ENCODE measurements at places on chromosomes 2 and 18.

DNA sequence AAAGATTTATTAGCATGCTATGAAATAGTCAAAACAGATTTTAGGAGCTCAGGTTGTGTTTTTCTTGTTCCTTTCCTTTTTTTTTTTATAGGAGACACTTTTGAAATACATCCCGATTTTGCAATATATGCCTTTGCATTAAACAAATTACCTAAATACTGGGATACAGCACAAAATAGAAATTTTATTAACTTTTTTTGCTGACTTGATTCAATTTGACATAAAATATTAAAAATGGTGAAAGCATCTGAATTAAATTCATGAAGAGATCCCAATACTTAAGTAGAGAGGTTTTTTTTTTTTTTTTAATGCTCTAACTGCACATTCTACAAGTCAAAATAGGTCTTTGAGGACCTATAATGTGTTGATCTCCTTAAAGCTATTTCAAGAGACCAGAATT lies 939.5 kb upstream of the CHAC2 start:
- no peak for DNase-seq

GRCh38 chr2:241378816-241379215 lies 22.7 kb downstream of the FARP2 start:
- DNase-seq = no peak

DNA sequence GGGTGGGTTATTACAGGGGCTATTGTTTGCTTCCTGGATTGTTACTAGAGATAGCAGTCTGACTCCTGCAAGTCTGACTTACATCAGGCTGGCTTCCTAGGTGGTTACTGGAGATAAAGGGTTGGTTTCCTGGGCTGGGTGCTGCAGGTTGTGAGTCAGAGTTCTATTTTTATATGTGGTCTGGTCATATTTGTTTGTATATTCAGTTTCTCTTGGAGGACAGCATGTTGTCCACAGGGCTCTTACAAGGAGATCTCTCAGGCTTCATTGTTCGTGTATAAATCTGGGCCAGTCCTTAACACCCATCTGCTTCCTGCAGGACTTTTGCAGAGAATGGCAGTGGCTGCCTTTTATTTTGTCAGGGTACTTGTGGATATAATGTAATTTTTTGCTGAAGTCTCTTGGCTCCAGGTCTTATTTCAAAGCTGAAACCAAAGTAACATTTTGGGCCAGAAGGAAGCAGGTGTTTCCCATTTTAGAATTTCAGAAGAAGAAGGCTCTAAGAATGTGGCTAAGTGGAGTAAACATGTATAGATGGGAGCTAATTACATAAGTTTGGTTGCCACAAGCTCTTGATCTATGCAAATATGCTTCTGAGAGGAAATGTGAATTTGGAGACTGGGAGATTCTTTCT lies 65.9 kb upstream of the SLC16A14 start:
- DNase-seq = peak; percentile 11

DNA sequence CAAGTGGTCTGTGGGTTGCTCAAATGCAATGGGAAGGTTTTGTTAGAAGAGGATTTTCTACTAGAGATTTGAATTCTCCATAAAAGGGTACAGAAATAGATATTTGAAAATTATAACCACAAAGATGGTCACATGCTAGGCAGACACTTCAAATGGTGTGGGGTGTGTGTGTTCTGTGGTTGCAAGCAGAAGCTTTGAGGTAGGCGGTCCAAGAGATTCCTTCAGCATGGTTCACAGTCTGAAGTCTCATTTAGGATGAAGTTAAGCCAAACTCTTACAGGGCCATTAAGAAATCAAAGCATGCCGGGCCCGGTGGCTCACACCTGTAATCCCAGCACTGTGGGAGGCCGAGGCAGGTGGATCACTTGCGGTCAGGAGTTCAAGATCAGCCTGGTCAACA lies 38.3 kb upstream of the RMDN2 start:
- DNase-seq = peak; percentile 18

- peak; percentile 86 for DNase-seq
Observed at GRCh38 chr2:229642371-229642770, 72.0 kb downstream of the DNER start.

DNA sequence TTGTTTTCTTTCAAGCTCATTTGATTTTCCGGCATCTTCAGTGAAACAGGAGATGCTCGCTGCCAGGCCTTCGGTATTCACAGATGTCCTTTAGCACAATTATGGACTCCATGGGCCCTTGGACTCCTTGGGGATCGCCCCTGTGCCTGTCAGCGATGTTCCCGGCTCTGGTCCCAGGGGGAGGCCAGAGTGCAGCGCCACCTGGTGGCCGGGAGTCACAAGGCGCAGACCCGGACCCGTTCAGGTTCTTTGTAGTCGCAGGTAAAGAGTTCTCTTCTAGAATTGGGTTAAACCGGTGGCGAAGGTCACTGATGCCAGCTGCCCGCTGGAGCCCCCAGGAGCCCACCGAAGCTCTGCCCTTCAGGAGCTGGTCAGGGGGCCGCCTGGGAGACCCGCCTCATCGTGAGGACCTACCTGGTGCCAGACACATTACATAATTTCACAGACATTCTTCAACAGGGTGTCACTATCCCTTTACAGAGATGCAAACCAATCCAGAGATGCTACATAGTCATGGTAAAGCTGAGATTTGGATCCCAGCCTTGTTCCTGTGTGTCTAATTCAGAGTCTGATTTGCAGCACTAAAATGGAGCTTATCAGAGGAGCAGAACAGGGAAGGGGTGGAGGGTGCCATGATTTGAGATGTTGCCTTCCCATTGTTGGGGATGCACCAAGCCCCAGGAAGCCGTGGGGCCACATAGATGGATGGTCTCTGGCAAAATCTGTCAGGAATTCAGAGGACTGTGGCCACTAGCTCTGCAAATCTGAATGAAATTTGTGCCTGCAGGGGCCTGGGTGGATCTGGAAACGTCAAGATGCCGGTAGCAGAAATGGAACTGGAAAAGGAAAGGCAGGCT lies 6.0 kb upstream of the INPP5D start:
- DNase-seq = peak; percentile 17

- no peak for DNase-seq
Observed at GRCh38 chr18:32439802-32440201, 30.9 kb downstream of the GAREM1 start.

GRCh38 chr18:62409821-62410220 lies 84.7 kb downstream of the TNFRSF11A start:
- peak; percentile 15 for DNase-seq

GRCh38 chr2:47636596-47637264 lies 146.2 kb upstream of the MSH6 start:
- no peak for DNase-seq

- DNase-seq = peak; percentile 8
Observed at GRCh38 chr2:180572346-180572745, 408.1 kb upstream of the UBE2E3 start.

DNA sequence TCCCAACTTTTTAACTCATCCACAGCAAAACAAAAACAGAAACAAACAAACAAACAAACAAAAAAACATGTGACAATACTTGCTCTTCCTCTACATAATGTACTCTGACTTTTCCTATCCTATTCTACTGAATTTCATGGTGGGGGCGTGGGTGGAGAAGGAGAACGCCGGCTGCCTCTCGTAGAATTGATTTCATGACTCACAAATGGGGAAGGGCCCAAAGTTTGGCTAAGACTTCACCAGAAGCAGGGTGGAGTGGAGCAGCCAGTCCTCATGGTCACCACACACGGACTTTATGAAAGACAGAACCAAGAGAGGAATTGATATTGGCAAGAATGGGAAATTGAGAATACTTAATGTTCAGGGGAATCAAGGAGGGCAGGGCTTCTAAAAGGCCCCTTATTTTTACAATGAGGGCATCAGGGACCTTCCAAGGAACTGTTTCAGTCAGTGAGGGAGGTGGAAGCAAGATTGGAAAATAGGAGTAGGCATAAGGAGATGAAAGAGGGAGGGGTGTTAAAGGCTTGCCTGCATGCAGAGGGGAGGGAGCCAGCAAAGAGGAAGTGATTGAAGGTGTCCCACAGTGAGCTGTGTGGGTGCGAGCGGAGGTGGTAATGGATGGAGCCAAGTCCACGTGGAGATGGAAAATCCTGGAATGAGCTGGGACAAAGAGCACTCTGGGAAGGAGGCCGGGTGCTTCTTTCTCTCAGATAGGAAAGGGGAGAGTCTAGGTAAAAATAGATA lies 27.9 kb downstream of the MARCHF4 start:
- no peak for DNase-seq

DNA sequence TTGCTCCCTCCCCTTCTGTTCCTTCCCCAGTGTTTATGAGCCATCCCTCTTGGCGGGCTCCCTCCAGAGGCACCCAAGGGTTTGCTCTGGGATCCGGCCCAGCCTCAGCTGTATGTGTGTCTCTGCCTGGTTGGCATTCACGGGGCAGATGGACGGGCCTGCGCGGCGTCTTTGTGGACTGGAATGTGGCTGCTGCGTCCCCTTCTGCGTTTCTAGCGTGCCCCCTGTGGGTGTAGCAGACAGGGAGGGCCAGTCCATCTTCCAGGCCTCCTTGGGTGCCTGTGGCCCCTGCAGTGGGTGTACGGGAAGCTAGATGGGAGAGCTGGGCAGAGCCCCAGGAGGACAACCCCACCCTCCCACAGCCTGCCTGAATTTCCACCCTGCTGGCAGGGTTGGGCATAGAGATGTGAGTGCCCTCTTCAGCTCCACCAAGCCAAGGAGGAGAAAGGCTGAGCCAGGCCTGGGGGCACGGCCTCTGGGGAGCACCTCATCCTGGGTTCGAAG lies 15.7 kb downstream of the GPC1 start:
- DNase-seq = no peak

GRCh38 chr2:23588106-23588505 lies 203.1 kb downstream of the KLHL29 start:
- no peak for DNase-seq

- peak; percentile 65 for DNase-seq
Observed at GRCh38 chr18:845152-845819, 33.2 kb upstream of the YES1 start.

DNA sequence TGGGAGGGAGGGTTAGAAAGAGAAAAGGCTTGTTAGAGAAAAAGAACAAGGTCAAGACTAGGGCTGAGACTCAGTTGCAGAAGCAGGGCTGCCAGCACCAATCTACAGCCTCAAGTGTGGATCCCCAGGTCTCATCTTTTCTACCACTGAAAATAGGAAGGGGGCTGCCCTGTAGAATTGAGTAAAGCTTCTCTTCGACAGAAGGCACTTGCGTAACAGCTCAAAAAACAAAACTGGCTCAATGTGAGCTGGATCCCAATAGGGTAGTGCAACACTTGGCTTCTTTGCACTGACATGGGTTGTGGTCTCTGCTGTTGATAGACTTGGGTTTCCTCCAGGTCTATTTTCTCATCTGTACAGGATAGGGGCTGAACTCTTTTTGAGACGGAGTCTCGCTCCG lies 1.8 kb upstream of the MPV17 start:
- DNase-seq = no peak

- DNase-seq = no peak
Observed at GRCh38 chr2:142030735-142031134, 100.1 kb downstream of the LRP1B start.

- DNase-seq = no peak
Observed at GRCh38 chr2:221786297-221786926, 214.3 kb upstream of the EPHA4 start.

DNA sequence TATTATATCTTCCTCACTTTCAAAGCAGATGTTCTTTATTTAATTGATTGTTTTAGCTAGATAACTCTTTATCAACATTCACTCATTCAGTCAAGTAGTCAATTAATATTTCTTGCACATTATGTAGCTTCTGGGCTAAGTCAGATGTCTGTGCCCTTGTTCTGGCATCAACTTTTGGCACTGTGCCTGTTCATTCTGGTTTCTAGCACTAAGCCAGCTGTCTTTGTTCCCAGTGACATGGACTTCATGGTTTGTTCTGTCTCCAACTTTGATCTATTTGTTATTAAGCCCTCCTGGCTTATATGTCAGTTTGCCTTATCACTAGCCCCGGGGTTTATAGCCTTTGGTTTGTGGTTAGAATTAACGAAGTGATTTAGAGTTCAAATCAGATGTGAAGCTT lies 247.9 kb upstream of the SYT4 start:
- DNase-seq = peak; percentile 2

DNA sequence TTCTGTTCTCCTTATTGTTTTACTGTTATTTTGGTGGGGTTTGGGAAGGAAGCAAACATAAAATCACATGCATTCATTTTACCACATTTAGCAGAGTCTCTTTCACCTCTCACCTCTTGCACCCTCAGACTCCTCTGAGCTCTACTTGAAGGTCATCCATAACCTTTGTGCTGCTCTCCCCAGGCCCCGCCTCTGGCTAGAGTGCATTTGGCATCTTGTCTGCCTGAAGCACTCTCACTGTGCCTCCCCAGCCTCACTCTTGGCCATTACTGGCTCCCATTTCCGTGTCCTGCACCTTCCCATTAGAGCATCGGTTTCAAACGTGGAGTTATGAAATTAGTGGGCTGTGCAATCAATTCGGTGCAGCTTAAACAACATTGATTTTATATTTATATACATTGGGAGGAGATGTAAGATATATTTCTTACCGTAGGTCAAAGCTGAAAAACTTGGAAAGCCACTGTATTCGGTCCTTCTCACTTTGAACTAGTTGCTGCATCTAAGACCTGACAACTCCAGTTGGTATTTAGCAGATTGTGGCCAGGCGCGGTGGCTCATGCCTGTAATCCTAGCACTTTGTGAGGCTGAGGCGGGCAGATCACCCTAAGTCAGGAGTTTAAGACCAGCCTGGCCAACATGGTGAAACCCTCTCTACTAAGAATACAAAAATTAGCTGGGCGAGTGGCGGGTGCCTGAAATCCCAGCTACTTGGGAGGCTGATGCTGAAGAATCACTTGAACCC lies 6.9 kb upstream of the ZFAND2B start:
- no peak for DNase-seq

DNA sequence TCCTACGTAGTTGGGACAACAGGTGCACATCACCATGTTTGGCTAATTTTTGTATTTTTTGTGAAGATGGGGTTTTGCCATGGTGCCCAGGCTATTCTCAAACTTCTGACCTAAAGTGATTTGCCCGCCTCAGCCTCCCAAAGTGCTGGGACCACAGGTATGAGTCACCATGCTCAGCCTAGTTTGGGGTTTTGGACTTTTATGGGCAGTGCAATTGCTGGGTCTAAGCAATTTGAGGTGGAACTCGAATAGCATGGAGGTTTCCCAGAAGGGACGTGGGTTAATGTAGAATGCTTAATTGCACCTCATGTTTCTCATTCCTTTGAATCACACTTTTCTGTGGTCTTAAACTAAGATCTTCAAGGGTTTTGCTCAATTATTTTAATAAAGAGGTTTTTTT lies 102.3 kb upstream of the EPHA4 start:
- peak; percentile 54 for DNase-seq

DNA sequence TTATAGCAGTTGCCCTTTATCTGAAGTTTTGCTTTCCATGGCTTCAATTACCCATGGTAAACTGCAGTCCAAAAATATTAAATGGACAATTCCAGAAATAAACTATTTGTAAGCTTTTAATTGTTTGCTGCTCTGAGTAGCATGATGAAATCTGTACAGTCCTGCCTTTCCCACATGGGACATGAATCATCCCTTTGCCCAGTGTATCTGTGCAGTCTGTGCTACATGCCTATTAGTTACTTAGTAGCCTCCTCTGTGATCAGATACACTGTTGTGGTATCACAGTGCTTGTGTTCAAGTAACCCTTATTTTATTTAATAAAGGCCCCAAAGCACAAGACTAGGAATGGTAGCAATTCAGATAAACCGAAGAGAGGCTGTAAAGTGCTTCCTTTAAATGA lies 810.6 kb upstream of the PIK3C3 start:
- peak; percentile 22 for DNase-seq

Measured in renal cortical epithelial cell (primary cell).